ENCODE measurements at places on chromosomes 1 and 21.

GRCh38 chr1:77966291-77966690 is 12.6 kb downstream of the FUBP1 start:
- DNase-seq: no peak

GRCh38 chr1:36463463-36463802 is 751 bp downstream of the MRPS15 start:
- DNase-seq: no peak

GRCh38 chr1:244296003-244296402 is 155.7 kb downstream of the ADSS2 start:
- DNase-seq: no peak

GRCh38 chr1:234864116-234864515 is 254.1 kb upstream of the IRF2BP2 start:
- DNase-seq: no peak

GRCh38 chr21:38869946-38870345 is 64.2 kb downstream of the ETS2 start:
- DNase-seq: no peak

DNA sequence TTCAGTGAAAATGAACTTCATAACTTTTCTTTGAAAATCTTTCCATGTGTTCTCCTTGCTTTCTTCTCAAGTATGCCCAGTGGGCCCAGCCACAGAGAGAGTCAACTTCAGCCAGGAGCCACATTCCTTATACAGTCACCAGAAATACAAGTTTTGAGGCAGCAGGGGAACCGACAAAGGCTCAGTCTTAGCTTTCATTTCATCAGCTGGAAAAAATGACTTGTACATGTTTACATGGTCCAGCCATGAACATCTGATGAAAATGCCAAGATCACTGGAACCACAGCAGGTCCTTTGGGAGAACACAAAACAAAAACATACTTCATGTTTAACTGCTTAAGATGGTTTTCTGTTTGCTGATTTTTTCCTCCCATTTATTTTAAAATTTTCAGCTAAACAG is 72.5 kb downstream of the SYDE2 start:
- DNase-seq: no peak

DNA sequence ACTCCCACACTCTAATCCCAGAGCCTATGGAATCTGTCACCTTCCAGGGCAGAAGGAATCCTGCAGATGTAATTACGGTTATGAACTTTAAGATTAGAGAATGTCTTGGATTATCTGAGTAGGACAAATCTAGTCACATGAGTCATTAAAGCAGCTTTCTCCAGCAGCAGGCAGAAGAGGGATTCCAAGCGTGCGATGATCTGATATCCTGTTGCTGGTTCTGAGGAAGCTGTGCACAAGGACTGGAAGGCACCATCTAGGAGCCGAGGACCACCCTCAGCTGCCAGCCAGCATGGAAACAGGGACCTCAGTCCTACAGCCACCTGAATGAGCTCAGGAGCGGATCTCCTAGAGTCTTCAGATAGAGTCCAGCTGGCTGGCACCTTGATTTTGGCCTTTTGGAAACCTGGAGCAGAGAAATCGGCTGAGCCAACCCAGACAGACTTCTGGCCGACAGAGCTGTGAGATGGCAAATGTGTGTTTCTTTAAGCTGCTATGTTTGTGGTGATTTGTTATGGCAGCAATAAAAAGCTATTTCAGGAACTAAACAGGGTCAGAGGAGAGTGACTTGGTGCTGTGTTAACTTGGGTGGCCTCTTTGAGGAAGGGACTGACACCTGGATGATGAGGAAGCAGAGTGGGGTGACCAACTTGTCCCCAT is 34.5 kb downstream of the LRRN2 start:
- no peak for DNase-seq

DNA sequence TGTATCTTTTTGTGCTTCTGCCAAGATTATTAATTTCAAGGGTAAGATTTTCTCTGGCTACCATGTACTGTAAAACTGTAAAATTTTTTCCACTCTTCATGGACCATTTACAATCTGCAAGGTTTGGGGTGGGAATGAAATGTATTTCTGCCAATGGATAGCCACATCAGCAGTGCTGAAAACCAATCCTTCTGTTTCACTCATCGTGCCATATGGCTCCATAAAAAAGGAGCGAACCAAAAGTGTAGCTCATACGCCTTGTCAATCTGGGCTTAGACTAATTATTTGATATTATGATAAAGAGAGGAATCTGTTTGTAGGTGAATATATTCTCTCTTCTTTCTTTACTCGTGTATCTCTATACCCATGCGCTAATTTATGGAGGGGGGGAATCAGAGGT is 3.0 kb upstream of the SLC44A5 start:
- no peak for DNase-seq

All from stimulated activated CD4-positive, alpha-beta T cell treated with anti-CD3 and anti-CD28 coated beads, Interleukin-12 subunit alpha, Interleukin-12 subunit beta, amount 100 ng/mL, for 24 hours (primary cell).